ENCODE measurements at places on chromosomes 2 and 18.
A peak's percentile ranks its signal among the peaks of the same experiment; 100 is the strongest.

- no peak for DNase-seq
Measured at GRCh38 chr2:235723371-235723770, 229.5 kb downstream of the AGAP1 start.

GRCh38 chr2:1528273-1529064, 115.2 kb downstream of the TPO start:
- DNase-seq: no peak

- no peak for DNase-seq
Measured at GRCh38 chr2:151849413-151850010, 21.3 kb upstream of the ARL5A start.

DNA sequence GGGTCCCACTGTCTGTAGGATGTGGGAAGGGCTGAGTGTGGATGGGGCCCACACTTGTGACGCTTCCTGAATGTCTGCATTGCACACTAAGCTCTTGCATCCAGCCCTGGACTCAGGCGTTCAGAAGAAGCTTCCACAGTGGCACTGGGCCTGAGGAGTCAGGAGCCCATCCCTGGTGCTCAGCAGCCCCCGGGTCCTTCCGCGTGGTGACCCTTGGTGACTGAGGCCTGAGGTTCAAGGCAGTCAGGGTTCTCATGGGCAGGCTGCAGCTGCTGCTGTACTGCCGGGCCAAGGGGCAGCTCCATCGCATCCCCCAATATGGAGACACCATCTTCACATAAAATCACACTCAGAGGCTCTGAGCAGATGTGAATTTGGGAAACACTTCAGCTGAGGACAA, 65.8 kb upstream of the TUBA3E start:
- DNase-seq: no peak

GRCh38 chr2:201831469-201831868, 25.1 kb downstream of the CDK15 start:
- no peak for DNase-seq

DNA sequence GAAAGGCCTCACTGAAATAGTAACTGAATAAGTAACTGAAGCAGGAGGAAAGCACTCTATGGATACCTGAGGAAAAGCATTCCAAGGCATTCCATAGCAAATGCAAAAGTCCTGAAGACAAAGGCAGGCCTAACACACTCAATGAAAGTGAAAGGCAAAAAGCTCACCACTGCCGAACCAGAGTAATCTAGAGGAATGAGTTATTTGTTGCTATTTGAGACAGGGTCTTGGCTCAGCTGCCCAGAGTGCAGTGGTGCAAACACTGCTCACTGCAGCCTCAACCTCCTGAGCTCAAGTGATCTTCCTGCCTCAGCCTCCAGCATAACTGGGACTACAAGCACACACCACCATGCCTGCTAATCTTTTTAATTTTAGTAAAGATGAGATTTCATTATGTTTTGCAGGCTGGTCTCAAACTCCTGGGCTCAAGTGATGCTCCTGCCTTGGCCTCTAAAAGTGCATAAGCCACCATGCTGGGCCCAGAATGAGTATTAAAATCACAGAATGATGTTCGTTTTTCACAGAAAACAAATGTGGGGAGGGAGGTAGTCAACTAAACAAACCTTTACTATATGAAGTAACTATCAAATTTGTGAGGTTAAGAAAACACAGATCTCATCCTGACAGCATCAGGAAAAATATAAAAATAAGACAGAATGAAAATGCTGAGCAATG, 17.9 kb downstream of the PIAS2 start:
- DNase-seq: no peak

GRCh38 chr18:79760881-79761280, 36.9 kb upstream of the KCNG2 start:
- DNase-seq: no peak

DNA sequence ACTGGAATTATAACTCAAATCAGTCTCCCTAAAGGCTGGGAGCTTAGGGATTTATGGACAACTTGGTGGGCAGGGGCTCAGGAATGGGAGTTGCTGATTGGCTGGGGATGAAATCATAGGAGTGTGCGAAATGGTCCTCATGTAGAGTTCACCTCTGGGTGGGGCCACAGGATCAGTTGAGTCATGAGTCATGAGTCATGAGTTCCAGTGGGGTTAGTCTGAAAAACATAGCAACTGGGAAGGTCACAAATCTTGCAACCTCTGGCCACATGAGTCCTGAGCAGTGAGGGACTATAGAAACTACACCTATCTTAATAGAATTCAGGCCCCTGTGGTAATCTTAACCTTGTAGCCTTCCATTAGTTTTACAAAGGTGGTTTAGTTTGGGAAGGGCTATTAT, 383.3 kb downstream of the RBM43 start:
- DNase-seq: no peak

- DNase-seq: no peak
Measured at GRCh38 chr2:219433666-219434467, 776 bp upstream of the SPEG start.

DNA sequence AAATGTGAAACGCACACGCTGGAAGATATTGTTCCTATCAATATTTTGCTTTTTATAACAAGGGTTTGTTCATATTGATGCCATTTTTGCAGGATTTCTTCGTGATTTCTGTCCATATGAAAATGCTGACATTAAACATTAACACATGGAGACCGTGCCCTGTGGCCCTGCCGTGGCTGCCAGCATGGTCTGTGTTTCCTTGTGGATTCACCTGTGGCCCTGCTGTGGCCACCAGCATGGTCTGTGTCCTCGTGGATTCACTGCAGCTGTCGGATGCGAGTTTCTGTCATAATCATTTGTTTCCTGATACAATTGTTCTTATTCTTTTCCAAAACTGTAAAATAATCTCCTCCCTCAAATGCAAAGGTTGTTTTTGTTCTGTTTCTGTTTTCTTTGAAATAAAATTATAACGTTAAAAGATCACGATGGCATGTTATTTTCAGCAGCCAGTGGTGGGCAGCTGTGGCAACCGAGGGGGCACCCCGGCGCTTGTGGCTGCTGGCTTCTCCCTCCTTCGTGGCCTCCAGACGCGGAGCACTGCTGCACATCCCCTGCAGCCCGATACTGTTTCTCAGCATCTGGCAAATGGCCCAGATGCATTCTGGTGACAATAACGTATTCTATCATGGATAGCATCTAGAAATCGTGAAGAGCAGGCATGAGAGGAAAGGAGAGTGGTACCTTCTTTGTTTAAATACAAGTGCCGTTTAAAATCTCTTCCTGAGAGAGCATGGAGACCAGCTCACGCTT, 143.5 kb downstream of the PTGR3 start:
- no peak for DNase-seq

GRCh38 chr2:179954026-179954425, 53.1 kb downstream of the CWC22 start:
- no peak for DNase-seq

- no peak for DNase-seq
Measured at GRCh38 chr2:60334610-60335009, 218.8 kb downstream of the BCL11A start.

GRCh38 chr2:25566694-25567093, 106.7 kb downstream of the DTNB start:
- DNase-seq: no peak

- no peak for DNase-seq
Measured at GRCh38 chr2:149002378-149002890, 36.1 kb upstream of the LYPD6B start.

DNA sequence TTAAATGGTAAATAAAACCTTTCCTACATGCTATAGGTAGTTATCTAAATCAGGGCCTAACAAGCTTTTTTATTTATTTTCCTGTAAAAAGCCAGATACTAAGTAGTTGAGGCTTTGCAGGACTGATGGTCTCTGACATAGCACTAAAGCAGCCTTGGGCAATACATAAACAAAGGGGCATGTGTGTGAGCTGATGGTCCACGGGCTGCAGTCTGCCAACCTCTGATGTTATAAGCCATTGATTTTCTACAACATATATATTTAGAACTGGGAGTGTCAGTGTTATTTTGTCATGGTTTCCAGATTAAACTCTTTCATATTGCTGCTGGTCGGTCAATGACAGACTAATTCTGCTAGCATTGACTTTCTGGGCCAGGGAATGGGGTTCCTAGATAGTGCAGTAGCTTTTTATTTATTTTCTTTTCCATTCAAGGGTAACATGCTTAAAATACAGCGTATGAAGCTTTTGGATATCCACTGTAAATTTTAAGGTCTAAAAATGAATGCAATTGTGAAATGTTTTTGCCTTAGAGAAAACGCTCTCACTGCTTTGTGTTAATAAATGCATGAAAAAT, 134.0 kb downstream of the NEDD4L start:
- no peak for DNase-seq

GRCh38 chr2:46985512-46985911, 69.9 kb upstream of the MCFD2 start:
- DNase-seq: no peak

DNA sequence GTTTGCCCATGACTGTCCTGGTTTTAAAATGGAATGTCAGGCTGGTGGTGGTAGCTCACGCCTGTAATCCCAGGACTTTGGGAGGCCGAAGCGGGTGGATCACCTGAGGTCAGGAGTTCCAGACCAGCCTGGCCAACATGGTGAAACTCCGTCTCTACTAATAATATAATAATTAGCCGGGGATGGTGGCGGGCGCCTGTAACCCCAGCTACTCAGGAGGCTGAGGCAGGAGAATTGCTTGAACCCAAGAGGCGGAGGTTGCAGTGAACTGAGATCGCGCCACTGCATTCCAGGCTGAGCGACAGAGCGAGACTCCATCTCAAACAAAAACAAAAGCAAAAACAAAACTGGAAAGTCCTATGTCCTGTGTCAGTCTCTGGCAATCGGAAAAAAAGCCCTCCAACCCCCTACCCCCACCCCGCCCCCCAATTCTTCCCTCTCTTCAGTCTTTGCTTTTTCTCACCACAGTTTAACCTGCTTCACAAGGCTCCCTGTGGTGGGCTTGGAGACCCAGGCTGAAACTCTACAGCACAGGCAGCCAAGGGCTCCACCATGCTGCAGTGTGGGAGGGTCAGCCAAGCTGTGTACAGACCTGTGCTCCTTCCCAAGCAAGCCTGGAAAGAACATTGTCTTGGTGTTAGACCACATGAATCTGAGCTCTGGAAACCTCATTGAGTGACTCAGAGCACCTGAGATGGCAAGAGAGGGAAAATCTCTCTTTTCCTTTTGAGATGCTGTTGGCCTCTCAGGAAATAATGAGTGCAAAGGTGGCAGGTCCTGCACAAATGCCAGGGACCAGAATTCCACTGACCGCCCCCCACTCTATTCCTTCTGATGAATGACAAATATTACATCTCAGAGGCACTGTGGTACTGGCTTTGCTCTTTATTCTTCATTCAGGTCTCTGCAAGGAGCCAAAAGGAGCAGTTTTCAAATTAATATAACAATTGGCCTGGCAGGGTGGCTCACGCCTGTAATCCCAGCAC, 16.7 kb downstream of the MYCN start:
- DNase-seq: no peak

DNA sequence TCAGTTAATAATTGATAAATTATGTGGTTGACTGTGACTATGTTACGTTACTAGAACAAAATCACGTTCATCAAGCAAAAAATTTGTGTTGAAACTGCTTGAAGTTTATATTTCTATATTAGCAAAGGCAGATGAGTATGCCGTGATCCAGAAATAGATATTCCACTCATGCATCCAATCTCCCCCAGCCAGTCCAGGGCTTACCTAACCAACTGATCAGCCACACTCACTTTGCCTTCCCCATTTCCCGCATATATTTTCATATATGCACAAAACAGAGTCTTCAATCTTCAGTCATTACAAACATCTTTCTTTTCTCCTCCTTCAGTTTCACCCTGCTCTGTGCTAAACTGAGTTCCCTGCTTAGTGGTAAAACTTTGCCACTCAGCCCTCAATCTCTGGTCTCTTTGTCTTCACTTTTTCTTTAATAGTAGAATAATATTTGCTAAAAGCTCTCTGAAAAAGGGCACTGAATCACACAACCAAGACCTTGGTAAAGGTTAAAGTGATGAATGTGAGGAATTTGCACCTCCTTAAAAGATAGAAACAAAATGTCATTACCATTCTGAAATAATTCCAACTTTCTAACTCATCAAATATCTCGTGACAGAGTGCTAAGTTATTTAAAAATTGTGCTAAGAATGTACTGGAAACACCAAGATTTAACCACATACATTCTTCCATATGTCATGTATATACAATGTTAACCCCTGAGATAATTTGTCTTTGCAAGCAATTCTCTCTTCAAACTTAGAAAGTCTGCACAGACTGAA, 893.2 kb upstream of the CRIM1 start:
- DNase-seq: no peak

DNA sequence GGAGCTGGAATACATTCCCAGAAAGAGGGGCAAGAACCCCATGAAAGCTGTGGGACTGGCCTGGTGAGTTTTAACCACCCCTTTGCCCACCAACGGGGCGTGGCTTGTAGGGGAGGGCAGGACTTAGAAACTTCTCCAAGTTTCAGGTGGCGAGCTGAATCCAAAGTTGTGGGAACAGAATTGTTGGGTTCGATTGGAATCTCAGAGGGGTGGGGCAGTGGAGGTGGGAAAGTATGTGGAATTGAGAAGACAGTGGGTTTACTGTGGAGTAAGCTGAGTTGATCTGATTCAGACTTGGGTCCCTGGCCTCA, 1.1 kb downstream of the PNKD start:
- no peak for DNase-seq

- DNase-seq: peak; percentile 19
Measured at GRCh38 chr2:171878481-171878993, 15.5 kb downstream of the SLC25A12 start.

- DNase-seq: no peak
Measured at GRCh38 chr18:26780520-26781325, 84.8 kb downstream of the AQP4 start.

DNA sequence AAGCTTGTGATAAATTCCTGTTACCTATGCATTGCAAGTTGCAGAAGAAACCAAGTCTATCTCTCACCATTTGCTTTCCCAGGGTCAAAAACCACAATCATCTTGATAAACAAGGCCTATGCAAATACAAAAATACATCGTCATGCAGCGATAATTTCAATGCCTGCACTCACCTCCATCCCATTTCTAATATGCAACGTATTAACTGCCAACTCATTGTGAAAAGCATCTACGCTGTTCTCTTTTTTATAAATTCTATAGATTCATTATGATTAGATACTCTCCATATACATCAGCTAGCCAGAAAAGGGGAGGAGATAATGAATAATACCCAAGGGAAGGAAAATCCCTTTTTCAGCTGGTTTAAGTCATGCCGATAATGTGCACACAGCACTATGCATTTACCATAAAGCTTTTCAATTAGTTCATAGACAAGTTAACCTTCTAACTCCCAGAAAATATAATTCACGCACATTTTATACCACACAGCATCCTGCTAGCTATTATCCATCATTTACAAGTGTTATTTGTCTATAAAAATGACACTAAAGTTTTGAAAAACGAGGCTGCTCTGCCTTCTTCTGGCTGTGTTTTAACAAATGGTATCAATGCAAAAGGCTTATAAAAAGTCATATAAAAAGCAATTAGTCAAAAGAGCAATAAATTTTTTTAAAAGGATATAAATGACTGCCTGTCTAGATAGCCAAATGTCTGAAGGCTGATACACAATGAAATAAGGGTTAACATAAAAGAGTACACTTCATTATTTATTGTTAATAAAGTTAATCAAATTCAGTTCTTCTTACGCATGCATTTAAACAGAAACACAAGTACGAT, 77.6 kb downstream of the AFF3 start:
- no peak for DNase-seq
